ENCODE measurements at places on chromosomes 4 and X.

DNA sequence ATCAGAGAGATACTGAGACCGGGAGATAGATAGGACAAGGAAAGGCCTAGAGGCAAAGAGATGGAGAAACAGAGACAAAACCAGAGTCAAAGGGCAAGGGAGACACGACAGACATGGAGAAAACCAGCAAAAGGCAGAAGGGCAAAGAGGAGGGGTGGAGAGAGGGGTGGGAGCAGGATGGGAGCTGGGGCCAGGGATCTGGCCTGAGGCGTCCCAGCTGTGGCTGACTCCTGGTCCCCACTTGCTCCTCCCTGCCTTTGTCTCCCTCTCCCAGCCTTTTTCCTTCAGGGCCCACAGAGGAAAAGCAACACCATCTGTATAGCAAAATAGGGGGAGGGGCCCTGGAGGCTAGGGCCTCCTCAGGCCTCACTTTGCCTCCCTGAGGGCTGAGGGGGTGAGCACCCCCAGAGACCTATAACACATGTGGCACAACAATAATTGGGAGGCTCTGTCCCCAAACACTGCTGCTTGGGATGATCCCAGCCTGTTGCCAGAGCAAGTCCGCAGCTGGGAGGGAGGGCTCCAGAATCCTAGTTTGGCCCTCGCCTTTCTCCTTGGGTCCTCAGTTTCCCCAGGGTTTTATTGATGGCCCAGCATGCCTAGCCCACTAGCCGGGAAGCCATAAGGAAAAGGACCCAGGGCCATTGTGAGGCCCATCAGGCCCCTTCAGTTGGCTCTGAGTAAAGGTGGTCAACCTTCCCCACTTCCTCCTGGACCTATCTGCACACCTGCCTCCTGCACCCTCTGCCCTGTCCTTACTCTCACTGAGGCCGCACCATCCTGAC lies 96.8 kb downstream of the PJA1 start:
- no peak for DNase-seq

DNA sequence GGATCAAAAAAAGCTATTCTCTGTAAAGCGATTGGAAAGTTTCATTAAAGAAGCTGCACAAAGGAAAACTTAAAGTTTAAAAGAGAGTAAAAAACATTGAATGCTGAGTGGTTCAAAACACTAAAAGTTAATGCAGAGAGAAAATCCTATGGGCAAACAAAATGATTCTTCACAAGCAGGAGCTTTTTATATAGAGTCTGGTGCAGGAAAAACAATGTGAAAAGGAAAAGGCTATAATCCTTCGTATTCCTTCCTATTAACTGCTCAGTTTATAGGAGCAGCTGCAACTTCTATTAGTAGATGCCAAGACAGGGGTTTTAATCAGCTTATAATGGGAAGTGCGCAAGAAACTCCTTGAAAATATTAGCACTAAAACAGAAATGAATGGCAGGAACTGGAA lies 100.7 kb downstream of the PDGFC start:
- no peak for DNase-seq

GRCh38 chrX:126701380-126701779 lies 118.1 kb upstream of the PRR32 start:
- DNase-seq, result no peak

- no peak for DNase-seq
These were observed 13.7 kb upstream of the DHX15 start for GRCh38 chr4:24598025-24598424.

DNA sequence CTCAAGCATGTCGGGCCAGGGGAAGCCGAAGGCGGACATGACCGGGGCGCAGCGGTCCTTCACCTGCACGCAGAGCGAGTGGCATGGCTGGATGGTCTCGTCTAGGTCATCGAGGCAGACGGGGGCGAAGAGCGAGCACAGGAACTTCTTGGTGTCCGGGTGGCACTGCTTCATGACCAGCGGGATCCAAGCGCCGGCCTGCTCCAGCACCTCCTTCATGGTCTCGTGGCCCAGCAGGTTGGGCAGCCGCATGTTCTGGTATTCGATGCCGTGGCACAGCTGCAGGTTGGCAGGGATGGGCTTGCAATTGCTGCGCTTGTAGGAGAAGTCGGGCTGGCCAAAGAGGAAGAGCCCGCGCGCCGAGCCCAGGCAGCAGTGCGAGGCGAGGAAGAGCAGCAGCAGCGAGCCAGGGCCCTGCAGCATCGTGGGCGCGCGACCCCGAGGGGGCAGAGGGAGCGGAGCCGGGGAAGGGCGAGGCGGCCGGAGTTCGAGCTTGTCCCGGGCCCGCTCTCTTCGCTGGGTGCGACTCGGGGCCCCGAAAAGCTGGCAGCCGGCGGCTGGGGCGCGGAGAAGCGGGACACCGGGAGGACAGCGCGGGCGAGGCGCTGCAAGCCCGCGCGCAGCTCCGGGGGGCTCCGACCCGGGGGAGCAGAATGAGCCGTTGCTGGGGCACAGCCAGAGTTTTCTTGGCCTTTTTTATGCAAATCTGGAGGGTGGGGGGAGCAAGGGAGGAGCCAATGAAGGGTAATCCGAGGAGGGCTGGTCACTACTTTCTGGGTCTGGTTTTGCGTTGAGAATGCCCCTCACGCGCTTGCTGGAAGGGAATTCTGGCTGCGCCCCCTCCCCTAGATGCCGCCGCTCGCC lies at the start of gene SFRP2:
TSS of gene SFRP2 (minus strand) at position 671 of the 864 bp plus-strand sequence. CDS start at position 423, 248 bp downstream.
- no peak for DNase-seq

GRCh38 chr4:137664416-137664815 lies 132.1 kb upstream of the PCDH18 start:
- no peak for DNase-seq

Data from Karpas-422 (cell line).